CD8-positive, alpha-beta memory T cell (primary cell): ENCODE measurements at places on chromosomes 16 and 17.

DNA sequence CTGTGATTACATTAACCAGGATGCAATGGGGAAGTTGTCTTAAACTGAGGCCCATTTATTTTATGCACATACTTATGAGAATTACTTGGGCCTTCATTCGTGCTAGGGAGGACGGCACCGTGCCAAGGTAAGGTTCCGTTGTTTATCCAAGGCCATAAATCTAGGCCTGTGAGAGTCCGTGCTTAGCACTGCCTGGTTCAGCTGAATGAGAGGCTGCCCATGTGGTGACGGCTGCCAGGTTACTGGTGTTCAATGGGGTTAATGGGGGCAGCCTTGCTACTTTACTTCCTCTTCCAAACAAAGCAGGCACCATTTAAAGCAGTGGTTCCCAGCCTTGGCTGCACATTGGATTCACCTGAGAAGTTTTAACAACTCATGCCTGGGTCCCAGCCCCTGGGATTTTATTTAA lies 135.1 kb upstream of the NOL11 start:
- no peak for DNase-seq

DNA sequence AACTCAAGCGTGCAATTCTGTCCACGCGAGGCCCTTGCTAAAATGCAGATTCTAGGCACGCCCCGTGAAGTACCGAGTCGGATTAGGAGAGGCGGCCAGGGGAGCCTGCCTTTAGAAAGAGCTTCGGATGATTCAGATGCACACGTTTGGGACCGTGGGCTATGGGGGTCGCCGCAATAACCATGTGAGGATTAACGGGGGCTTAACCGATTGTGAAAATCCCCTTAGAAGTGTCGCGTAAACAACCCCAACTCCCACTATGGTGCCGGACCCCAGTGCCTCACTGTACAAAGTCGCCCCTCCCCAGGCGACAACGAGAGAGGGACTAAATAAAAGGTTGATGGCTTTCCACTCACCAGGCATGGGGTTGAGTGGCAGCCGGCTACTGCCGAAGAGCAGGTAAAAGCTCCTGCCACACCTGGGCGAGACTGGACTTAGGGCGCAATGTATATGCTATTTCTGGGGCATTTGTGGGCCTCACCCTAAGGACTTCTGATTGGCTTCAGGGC lies 635 bp upstream of the SP2 start:
- peak; percentile 4 for DNase-seq

DNA sequence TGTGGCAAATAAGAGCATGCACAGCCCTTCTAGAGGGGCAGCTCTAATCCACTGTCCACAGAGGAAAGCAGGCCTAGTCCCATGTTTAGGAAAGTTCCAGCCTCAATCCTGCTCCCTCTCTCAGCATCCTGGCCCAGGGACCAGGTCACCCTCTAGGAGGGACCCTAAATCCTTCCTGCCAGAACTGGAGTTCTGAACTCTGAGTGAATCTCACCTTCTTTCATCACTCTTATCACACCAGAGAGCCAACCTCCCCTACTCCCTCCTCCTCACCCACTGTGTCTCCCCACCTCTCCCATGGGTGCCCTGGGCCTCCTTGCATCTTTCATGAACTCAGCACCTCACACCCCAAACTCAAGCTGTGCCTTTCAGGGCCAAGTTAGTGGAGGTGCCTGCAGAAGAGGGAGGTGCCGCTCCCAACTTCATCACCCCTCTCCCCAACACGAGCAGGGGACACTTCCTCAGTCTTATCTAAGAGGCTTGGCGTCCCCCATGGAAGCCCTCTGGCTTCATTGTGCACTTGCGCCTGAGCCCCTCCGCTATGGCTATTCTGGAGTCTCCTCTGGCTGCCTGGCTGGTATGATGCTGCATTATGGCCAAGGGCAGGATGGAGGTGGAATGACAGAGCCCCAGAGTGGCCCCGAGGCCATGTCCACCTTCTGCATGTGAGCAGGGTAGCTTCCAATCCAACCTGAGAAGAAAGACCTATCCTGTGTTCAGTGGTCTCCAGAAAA lies 31.7 kb downstream of the PIK3R6 start:
- DNase-seq: no peak

- DNase-seq: no peak
Measured at GRCh38 chr16:89207993-89208392, 7.7 kb upstream of the SLC22A31 start.

- DNase-seq: peak; percentile 38
Measured at GRCh38 chr16:29738514-29738913, 7.3 kb downstream of the C16orf54 start.

GRCh38 chr16:116015-116414 lies 22.5 kb downstream of the NPRL3 start:
- no peak for DNase-seq

DNA sequence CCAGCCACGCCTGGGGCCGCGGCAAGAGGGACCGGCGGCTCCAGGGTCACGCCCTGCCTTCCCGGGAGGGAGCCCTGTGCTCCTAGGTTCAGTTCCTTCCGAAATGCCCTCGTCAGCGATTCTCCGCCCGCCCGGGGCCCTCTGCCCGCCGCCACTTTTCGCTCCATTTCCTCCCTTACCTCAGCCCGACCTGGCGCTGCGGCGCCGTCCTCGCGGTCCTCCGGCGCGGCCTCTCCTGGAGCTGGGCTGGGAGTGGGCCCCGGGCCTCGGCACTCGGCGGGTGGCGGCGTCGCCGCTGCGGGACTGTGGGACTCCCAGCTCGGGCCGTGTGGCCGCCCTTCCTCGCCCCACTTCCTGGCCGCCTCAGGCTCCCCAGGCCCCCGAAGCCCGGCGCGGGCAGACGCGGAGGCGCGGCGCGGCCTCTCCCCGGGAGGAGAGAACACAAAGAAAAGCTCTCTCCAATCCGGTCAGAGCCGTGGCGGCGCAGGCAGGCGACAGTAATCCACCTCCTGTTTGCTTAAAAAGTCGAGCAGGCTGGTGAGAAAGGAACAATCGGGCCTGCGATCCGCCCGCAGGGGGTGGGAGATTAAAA lies 1.6 kb downstream of the BAHCC1 start:
- DNase-seq: peak; percentile 21

- DNase-seq: no peak
Measured at GRCh38 chr16:67022531-67023214, 6.3 kb upstream of the CBFB start.

DNA sequence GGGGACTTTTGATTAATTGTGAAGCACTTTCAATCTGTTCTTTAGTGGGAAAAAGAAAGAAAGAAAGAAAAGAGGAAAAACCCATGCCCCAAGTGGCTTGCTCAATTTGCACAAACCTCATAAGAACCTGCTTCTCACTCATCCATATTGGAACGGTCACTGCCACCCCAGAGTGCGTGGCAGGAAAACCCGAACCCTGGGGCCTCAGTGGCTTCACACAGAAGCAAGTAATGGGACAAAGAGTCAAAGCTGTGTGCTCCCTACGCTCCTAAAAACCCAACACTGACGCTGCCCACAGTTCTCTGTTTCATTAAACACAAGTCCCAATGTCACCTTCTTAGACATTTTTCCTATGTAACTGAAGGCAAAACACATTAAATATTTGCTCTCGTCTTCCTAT lies 1.2 kb downstream of the SLC6A4 start:
- DNase-seq: no peak

DNA sequence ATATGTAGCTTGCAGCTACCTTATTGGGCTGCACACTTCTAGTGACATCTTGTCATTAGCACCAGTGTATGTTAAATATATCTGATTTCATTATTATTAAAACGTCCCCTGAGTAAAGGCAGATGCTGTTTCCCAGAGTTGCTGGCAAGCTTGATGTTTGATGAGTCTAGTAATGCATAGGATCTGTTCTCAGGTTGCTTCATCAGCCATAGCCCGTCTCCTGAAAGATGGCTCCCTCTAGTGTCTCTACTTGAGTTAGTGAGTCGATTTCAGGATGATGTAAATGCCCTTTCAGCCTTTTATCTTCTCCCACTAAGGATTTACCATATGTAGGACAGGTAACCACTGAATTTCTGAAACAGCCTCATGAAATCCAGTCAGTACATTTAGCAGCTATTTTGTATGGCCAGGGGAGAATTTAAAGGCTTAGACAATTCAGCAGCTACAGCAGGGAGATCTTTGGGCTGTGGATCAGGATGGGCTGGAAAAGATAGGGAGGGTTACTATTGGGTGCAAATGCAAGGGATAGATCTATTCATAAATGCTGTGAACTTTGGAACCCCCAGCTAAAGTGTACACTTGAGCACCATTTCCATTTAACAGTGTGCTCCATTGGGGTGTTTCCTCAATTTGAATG lies 376.3 kb downstream of the CNTNAP4 start:
- no peak for DNase-seq

DNA sequence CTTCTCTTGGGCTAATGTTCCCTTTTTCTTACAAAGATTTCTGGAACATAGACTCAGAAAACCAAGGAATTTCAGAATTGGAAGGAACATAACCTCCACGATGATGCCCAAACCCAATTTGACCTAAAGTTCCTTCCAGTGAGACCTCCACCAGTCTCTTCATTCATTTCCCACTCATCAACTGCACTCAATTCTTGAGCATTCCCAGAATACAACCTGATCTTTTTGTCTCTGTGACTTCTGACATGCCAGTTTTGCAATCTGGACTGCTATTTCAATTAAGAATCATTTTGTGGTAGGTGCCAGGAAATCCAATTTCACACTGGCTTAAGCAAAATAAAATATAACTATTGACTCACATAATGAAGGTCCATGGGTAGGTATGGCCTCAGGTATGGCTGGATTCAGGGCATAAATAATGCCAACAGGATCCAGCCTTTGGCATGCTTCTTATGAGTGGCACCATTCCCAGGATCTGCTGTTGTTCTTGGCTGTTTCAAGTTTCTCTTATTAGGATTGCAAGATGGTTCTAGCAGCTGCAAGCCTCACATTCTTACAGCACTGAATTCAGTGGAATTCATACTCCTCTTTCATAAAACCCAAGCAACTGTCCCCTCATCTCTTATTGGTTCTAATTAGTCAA lies 184.3 kb downstream of the HS3ST4 start:
- no peak for DNase-seq

- peak; percentile 59 for DNase-seq
Measured at GRCh38 chr17:63984651-63985386, 12.1 kb upstream of the SCN4A start.

DNA sequence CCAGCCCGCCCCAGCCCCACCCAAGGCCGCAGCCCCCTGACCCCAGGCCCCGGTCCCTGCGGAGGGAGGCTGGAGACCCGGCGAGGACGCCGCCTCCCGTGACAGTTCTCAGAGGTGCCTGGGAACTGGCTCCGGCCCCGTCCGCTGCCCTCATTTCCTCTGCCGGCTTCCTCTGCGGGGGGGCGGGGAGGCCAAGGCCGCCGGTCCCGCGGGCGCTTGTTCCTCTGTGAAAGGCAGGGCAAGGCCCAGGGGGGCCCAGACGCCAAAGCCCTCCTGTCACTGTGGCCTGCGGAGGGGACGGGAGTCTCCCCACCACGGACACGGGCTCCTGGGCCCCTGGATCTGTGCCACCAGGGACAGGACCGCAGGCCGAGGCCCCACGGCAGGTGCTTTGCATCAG lies 5.0 kb upstream of the PVALEF start:
- DNase-seq: no peak

GRCh38 chr16:89093602-89094251 lies at the start of gene ACSF3:
ACSF3 (plus strand) TSS chr16:89093852; CDS start chr16:89100682, 6,830 bp downstream.
- DNase-seq: peak; percentile 52

DNA sequence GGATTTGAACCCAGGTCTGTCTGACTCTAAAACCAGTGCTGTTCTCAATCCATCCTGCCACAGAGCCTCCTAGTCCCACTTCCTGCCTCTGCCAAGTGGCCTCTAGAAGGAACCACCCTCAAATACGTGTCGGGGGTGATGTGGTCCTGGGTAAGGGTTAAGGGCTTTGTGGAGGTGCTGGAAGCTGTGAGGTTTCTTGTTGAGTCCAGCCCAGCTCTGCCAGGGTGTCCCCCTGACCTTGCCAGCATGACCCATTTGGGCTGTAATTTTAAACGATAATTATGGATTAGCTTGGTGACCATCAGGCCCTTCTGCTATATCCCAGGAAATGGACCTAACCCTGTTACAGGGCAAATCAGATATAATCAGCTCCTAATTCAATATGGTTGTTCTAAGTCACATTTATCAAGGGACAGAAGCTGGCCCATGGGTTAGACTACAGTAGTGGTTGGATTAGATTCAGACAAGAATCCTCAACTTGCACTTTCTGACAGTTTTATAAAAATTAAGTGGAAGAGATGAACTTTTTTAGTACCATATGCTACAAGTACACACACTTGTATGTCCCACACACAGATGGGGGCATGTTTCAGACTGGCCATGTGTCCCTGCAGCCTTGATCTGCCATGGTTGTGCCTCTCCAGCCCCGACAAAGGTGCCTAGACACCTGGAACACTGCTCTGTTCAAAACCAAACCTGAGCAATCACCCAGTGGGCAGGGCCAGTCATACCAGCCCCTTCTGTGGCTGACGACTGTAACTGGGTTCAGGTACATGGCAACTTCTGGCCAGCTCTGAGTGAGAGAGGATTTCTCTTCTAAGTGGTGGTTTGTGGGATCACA lies 48.0 kb downstream of the SMPD3 start:
- DNase-seq: no peak

GRCh38 chr17:42078396-42079043 lies 19.8 kb downstream of the ZNF385C start:
- no peak for DNase-seq

GRCh38 chr17:46043606-46044005 lies 44.6 kb downstream of the STH start:
- no peak for DNase-seq

DNA sequence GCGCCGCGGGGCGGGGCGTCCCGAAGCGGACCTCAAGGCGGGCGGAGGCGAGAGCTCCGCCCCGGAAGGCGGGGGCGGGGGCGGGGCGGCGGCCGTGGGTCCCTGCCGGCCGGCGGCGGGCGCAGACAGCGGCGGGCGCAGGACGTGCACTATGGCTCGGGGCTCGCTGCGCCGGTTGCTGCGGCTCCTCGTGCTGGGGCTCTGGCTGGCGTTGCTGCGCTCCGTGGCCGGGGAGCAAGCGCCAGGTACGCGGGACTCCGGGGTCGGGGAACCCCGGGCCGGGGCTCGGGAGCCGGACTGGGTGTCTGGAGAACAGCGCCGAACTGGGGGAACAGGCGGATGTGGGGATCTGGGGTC lies at the start of gene TNFRSF12A:
TSS of gene TNFRSF12A (plus strand) at position 122 of the 357 bp plus-strand sequence. CDS start at position 152, 30 bp downstream.
- peak; percentile 66 for DNase-seq

GRCh38 chr17:37737081-37737480 lies 7.8 kb downstream of the HNF1B start:
- no peak for DNase-seq

- no peak for DNase-seq
Measured at GRCh38 chr17:322006-322780, 30.4 kb downstream of the RPH3AL start.

- peak; percentile 42 for DNase-seq
Measured at GRCh38 chr16:84585886-84586285, 32.0 kb downstream of the COTL1 start.

- no peak for DNase-seq
Measured at GRCh38 chr16:10870808-10871156, 6.2 kb upstream of the CIITA start.

GRCh38 chr17:76104140-76104895 lies 731 bp upstream of the EXOC7 start:
- DNase-seq: no peak

GRCh38 chr16:83301971-83302370 lies 505.8 kb upstream of the HSBP1 start:
- no peak for DNase-seq

GRCh38 chr17:63039899-63040602 lies 74.0 kb downstream of the TANC2 start:
- no peak for DNase-seq

- DNase-seq: no peak
Measured at GRCh38 chr17:81734405-81735263, 22.6 kb downstream of the SLC25A10 start.
